Activated CD8-positive, alpha-beta T cell treated with anti-CD3 and anti-CD28 coated beads for 36 hours (primary cell): ENCODE measurements at places on chromosomes 7 and 10. TPM values are rescaled to one million over a fixed set of nuclear protein-coding genes. Genes with fewer than 3 reads are reported as not detected.

DNA sequence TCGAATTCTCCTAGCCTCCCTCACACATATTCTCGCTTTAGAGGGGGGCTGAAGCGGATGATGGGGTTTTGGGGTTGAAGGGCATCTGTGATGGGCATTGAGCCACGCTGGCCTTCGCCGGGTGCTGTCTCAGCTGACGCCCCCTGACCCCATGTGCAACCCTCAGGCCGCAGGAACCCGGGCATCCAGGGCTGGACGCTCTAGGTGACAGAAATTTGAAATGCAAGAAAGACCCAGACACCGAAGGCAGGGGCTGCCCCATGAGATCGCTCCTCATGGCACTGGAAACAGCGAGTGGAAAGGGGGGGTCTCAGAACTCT lies 664 bp upstream of the C10orf88 start:
- peaks cover 24% of the 10 kb centered on the region for H3K4me1 ChIP-seq
- no peaks in the 10 kb centered on the region for H3K27me3 ChIP-seq
- H3K36me3 ChIP-seq = peaks cover 24% of the 10 kb centered on the region
- H3K4me3 ChIP-seq = peak overlapping the region; percentile 82
- no peak for DNase-seq

- H3K27ac ChIP-seq = no peak overlapping the region
- no peaks in the 10 kb centered on the region for H3K27me3 ChIP-seq
- DNase-seq = no peak
These were observed 22.5 kb upstream of the UBE2H start for GRCh38 chr7:129975309-129975708.

GRCh38 chr7:99173787-99174186 lies 29.9 kb upstream of the SMURF1 start:
- no peak for DNase-seq
- H3K36me3 ChIP-seq = no peaks in the 10 kb centered on the region
- H3K27ac ChIP-seq = no peak overlapping the region
- no peak overlapping the region for H3K4me3 ChIP-seq

FAS gene
- 48.6 TPM for total RNA-seq

DNA sequence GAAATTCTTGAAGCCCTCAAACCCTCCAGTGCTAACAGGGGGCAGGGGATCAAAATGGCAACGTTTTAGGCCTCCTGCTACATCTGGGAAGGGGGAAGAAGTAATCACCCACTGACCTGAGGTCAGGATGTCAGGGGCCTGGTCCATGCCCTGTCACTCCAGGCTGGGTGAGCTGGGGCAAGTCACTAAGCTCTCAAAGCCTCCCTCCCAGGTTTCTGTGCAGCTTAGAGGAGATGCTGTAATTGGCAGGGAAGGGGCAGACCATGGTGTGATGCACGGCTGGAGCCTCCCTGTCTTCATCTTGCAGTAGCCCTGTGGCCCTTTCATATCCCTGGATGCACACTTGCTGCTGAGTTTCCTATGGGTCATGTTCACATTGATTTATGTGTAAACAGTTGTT lies 27.2 kb downstream of the LEP start:
- H3K36me3 ChIP-seq = no peaks in the 10 kb centered on the region
- H3K27ac ChIP-seq = no peak overlapping the region
- no peak overlapping the region for H3K4me3 ChIP-seq
- H3K27me3 ChIP-seq = peaks cover 17% of the 10 kb centered on the region
- no peaks in the 10 kb centered on the region for H3K4me1 ChIP-seq

DNA sequence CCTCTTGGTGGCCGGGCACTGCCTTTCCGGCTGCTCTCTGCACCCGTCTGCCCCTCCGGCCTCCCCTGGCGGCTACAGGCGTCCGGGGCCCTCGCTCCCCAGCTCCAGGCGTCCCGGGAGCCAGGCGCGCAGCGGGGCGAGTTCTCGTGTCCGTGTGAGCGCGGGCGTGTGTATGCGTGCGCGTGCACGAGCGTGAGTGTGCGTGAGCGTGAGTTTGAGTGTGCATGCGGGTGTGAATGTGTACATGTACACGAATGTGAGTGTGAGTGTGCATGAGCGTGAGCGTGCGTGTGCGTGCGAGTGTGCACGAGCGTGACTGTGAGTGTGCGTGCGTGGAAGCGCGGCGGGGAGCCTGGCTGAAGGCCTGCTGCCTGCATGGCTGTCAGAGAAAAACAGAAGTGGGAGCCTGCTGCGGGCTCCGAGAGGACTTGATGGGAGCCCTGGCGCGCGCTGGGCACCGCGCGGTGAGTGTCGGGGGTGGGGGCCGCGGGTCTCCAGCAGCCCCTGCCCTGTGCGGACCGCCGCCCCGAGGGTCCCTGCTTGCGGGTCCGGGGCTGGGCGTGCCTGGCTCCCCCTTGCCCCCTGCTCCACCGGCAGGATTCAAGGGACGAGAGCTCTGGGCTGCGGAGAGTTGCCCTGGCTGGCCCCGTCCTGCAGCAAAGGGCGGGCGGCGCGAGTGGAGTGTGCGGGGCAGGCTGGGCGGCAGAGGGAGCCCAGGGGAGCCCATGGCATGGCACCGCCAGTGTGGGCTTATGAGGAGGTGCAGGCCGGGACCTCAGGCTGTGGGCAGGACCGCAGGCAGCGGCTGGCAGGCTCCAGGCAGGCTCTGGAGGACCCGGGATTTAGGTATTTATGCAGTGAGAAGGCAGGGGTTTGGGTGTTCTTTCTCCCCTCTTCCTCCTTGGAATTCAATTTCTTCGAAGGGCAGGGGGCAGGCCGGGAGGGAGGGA lies 75.8 kb upstream of the EN2 start:
- H3K4me3 ChIP-seq = no peak overlapping the region
- peaks cover 17% of the 10 kb centered on the region for H3K4me1 ChIP-seq

PRXL2A gene
- total RNA-seq = 21.0 TPM

DNA sequence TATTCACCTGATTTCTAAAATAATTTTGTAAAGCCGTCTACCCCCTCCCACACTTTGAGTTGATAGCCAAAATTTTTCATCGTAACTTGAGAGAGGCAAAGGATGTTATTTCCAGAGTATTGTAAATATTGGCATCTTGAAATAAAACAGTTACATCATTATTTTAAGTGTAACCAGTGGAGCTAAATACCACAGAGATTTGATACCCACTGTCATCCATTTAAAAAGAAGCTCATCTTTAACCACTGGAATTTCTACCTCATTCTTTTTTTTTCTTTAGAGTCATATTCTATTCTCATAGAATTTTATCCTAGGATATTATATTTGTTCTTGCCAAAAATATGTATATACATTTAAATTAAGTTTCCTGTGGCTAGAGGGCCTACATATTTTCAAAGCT lies 48.6 kb downstream of the CAMK1D start:
- H3K27ac ChIP-seq = no peak overlapping the region
- no peak overlapping the region for H3K4me3 ChIP-seq
- no peak for DNase-seq
- peaks cover 15% of the 10 kb centered on the region for H3K4me1 ChIP-seq
- H3K27me3 ChIP-seq = no peaks in the 10 kb centered on the region

NANOS1 gene
- 0.20 TPM for total RNA-seq

DNA sequence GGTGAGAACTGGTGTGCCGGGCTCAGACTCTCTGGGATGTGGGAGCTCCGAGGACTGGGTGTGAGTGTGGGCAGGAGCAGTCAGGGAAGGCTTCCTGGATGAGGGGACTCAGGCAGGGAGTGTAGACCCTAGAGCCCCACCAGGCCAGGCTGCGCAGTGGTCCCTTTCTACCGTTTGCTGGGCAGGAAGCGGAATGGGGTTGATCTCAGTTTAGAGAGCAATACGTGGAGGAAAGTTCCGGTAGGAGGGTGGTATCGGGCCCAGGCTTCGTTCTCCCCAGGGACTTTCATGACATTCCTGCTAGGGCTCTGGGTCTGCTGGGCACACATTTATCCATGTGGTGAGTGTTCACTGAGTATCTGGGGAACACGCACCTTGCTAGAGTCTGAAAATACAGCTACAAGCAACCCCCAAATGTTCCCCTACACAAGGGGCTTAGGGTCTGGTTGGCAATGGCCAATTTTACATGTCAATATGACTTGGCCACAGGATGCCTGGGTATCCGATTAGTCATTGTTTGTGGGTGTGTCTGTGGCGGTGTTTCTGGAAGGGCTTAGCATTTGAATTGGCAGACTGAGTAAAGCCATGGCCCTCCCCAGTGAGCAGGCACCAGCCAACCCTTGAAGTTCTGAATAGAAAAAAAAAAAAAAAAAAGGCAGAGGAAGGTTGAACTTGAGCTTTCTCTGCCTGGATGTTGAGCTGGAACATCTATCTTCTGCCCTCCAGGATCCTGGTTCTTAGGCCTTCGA lies 20.8 kb downstream of the GHRHR start:
- H3K36me3 ChIP-seq = no peaks in the 10 kb centered on the region
- no peak overlapping the region for H3K27ac ChIP-seq
- H3K27me3 ChIP-seq = peaks cover 35% of the 10 kb centered on the region
- DNase-seq = peak; percentile 9
- H3K4me3 ChIP-seq = no peak overlapping the region
- H3K4me1 ChIP-seq = no peaks in the 10 kb centered on the region

- no peaks in the 10 kb centered on the region for H3K36me3 ChIP-seq
- peak overlapping the region; percentile 68 for H3K4me3 ChIP-seq
- no peak for DNase-seq
- H3K27me3 ChIP-seq = peaks cover 78% of the 10 kb centered on the region
- H3K27ac ChIP-seq = no peak overlapping the region
- H3K4me1 ChIP-seq = peaks cover 13% of the 10 kb centered on the region
These were observed 587 bp upstream of the CELF2 start for GRCh38 chr10:11017000-11017569.

MOGAT3 gene
- total RNA-seq = not detected

TMEM140 gene
- total RNA-seq = 6.2 TPM

LRRTM3 gene
- not detected for total RNA-seq

DNA sequence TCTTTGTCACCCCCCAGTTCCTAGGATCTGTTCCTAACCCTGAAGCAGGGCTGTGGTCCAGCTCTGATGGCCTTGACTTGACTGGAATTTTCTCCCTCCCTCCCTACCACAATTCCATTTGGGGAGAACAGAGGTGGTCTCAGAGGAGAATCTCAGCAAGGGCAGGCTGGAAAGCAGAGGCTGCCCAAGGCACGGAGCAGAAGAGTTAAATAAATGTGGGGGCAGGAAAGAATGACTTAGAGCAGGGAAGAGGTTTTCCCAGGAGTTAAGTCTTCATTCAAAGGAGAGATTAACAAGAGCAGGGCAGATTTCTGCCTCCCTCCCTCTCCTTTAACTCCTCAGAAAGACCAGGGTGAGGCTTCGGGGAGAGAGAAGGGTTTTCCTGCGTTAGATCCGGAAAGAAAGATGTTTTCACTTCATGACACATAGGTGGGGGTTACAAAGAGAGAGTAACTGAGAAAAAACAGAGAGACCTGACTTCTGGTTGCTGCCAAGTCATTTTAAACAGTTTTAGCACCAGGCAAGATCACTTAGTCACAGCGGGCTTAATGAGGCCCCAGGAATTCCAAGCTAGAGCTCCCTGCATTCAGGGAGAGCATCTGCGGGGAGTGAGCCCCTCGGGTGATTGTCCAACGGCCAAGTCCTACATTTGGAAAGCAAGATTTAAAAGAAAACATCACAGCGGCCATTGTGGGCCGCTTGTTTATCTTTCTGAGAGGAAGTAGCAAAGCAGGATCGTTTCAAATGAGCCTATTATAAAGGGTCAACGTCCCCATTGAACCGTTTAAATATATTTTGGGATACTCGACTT lies 78.7 kb downstream of the ARHGAP22 start:
- DNase-seq = no peak
- no peaks in the 10 kb centered on the region for H3K4me1 ChIP-seq
- no peaks in the 10 kb centered on the region for H3K36me3 ChIP-seq
- H3K27me3 ChIP-seq = peaks cover 37% of the 10 kb centered on the region
- no peak overlapping the region for H3K4me3 ChIP-seq
- H3K27ac ChIP-seq = no peak overlapping the region

DNA sequence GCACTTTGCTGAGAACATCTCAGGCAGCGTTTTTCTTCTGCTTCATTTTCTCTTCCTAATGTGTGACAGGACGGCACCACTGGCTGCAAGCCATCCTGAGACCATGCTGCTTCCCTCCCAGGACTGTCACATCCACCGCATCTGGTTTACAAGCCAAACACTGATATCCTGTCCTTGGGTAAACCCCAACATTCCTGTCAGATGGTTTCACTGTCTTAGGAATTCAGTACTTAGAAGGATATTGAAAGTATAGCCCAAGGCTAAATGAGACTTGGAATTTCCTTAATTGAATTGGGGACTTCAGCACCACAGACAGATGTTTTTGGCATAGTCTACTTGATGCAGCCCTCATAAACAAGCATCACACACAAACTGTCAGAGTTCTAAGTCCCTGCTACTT lies 74.2 kb upstream of the PLXNA4 start:
- H3K4me3 ChIP-seq = no peak overlapping the region
- no peaks in the 10 kb centered on the region for H3K36me3 ChIP-seq
- H3K4me1 ChIP-seq = peaks cover 14% of the 10 kb centered on the region
- no peak overlapping the region for H3K27ac ChIP-seq

- no peak overlapping the region for H3K27ac ChIP-seq
- peaks cover 7% of the 10 kb centered on the region for H3K36me3 ChIP-seq
- no peak for DNase-seq
- peaks cover 6% of the 10 kb centered on the region for H3K4me1 ChIP-seq
- no peak overlapping the region for H3K4me3 ChIP-seq
These were observed 92.4 kb downstream of the TPST1 start for GRCh38 chr7:66297579-66297978.

AZGP1 gene
- not detected for total RNA-seq

- no peaks in the 10 kb centered on the region for H3K36me3 ChIP-seq
- no peak overlapping the region for H3K4me3 ChIP-seq
- peaks cover 2% of the 10 kb centered on the region for H3K4me1 ChIP-seq
- H3K27ac ChIP-seq = no peak overlapping the region
These were observed 11.8 kb downstream of the OR9A2 start for GRCh38 chr7:143015084-143015483.

CCDC3 gene
- total RNA-seq = not detected

SUPV3L1 gene
- total RNA-seq = 42.7 TPM
